ENCODE measurements at places on chromosomes 2 and 18.

- DNase-seq = no peak
These were observed 7.9 kb upstream of the OTOF start for GRCh38 chr2:26485725-26486418.

- no peak for DNase-seq
These were observed 194.0 kb upstream of the EPC2 start for GRCh38 chr2:148450531-148450930.

DNA sequence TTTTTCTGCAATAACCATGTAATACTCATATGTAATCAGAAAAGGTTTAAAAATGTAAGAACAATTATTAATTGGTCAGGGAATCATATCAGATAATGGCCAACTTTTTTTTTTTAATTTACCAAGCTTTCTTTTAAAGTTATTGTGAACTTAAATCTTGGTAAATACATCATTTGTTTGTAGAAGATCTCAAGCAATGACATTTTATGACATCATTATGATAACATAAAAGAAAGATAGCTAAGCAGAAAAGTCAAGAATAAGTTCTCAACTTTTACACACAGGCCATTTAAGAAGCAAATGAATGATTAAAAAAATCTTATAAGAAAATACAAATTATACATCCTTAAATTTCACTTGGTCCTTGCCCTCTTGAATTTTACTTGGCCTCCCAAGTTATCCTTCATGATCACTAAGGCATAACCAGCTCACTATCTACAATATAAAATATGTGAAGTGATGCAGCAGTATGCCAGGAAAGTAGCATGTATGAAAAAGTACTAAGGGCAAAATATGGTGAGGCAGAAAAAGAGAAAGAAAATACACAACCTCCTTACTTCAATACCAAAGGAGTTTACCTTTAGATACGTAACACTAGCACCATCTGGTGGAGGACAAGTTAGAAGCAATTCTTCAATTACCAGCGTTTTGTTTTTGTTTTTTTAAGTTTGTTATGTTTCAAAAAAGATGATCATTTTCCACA, 116.6 kb downstream of the SRBD1 start:
- DNase-seq = no peak

- peak; percentile 56 for DNase-seq
These were observed 1.4 kb downstream of the DOCK10 start for GRCh38 chr2:225040856-225041206.

DNA sequence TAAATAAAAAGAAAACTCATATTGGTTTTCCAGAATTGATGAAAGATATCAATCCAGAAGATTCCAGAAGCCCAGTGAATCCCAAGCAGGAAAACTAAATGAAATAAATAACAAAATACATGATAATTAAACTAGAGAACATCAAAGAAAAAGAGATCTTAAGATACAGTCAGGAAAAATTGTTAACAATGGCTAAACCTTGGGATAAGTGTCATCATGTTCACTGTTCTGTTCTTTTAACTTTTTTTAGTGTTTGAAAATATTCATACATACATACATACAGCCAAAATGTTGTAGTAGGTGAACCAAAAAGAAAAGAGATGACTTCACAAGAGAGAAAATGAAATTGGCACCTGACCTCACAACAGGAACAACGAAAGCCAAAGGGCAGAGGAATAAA, 72.2 kb upstream of the MYCN start:
- DNase-seq = no peak

DNA sequence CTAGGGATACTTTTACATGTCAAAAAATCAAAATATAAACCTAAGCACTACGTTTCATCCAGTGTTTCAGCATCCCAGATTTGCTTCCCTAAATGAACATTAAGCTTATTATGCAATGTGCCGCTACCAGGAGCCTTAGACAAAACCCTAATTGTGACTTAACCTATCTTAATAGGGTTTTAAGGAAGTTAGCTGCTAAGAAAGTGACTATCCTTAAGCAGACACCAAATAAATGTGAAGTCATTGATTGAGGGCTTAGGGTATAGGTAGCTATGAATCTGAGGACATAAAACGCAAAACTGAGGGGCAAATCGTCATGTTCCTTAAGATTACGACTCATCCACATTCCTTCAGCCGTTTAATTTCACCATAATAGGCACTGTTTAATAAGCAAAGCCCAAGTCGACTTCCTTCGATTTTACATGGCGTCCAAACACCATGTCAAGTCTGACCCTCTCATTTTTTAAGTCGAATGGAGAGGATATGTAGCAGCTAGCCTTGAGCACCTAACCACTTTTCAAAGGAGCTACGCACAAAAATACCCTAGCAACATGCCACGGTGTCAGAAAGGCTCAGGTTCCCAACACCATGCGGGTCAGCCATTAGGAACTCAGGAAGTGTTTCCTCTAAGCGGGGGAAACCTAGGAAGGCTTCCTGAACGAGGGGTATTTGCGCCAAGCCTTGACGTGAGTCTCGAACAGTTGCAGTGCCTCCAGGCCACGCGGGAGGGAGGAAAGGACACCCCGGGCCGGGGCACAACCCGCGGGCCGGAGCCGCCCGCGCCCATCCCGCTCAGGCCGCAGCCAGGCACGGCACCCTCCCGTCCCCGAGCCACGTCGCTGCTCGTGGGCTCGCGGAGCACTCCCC, 1.0 kb downstream of the HDLBP start:
- no peak for DNase-seq

DNA sequence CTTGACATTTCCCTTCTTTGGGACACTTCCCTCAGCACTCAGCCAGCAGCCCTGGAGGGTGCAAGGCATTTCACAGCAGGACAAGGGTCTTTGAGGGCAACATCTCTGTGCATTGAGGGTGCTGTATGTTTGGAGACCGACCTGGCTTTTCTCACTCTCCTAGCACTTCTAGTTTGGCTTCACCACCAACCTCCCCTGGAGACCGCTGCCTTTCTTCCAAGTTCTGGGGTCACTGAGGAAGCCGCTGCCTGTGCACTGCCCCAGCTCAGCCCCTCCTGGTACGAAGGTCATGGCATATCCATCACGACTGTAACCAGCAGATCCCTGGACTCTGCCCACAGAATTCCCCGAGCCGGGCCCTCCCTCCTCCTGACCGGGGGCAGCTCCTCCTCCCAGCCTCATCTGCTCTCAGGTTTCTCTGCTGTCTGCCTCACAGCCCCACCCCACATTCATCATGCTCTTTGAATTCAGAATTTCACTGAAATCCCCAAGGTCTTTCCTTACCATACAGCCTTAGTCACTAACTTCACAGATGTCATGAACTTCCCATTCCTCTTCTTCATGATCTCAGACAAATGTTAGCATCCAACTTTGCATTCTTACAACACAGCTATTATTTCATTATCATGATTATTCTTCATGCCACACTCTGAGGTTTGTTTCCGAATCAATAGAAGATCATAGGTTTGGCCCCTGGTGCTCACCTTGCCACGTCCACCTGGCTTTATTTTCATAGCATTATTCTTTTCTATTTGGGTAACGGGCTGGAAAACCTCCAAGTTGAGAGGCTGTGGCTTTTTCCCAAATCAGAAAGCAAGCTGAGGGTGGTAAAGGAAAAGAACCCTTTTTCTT, 113.0 kb upstream of the COPS8 start:
- DNase-seq = no peak

GRCh38 chr2:121400201-121400600, 115.2 kb upstream of the TFCP2L1 start:
- DNase-seq = no peak

DNA sequence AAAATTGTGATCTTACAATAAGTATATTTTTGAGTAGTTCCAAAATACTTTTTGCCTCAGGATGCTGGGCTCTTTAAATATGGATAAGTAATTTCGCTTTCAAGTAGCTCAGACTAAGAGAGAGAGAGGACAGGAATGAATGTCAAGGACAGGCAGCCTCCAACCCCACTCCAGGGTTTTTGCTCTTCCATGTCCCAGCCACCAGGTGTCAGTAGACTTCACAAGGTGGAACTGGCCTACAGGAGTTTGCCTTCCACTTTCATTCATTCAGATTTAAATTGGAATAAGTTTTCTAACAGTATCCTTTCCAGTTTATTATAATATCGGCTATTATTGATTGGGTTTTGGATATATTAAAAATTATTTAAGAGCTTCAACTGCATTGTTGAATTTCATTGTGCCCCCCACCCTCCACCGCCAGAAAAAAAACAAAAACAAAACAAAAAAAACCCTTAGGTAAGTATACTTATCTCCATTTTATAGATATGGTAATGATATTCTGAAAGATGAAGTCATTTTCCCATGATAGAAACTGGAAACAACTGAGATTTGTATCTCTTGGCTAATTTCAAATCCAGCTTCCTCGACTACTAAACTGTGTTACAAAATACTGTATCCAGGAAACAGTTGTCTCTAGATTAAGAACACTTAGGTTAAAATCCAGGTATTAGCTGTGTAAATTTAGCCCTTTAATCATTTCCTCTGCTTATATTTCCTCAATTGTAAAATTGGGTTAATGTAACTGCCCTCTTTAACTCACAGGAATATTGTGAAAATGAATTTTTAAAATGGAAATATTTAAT, 793.1 kb downstream of the ERBB4 start:
- peak; percentile 11 for DNase-seq

DNA sequence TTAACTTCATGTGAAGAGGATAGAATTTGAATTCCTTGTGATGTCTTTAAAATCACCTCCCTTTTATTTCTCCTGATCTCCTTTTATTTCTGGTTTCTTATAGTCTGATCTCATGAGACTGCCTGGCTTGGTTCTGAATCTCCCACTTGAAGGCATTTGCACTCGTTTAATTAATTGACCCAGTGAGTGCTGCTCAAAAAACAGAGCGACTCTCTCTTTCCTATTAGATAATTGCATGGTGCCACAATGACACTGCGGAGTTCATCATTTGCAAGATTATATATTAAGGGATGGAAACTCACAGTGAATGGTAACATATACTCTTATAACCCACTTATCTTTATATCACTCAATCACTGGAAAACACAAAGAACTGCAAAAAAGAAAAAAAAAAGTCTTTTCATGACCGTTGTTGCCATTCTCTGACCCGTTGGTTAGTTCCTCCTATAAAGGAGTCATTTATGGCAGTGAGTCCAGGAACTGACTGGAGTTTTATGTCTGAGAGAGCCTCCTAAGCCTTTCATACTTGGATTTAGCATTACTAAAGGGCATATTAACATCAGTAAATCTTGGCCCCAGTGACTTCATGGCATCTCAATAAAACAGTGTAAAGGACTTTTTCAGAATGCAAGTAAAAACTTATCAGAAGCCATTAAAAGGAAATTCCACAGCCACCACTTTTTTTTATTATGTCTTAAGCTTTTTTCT, 103.3 kb upstream of the EPHA4 start:
- DNase-seq = no peak

DNA sequence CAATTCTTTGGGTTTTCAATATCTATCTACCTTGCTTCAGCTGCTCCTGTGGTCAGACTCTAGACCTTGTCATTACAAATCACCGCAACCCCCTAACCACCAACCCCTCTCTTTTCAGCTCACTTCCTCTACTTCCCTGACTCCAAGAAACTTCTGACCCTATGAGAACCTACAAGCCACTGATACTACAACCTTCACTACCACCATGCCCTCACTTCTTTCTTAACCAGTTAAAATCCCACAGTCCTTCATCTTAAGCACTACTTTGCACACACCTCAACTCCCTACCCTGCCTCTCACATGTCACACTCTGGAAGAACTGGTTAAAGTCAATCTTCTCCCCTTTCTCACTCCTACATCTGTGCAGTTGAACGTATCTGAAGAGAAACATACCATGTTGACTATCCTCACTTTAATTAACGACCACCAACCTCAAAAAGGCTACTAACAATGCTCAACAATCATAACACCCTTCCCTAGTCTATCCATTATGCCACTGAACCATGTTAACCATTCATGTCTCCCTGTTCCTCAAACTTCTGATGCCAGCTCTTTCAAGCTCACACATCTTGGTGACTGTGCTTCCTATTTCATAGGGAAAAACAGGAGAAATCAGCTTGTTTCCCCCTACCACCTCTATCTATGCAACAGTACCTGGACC, 12.6 kb downstream of the EIF2AK3 start:
- DNase-seq = no peak

DNA sequence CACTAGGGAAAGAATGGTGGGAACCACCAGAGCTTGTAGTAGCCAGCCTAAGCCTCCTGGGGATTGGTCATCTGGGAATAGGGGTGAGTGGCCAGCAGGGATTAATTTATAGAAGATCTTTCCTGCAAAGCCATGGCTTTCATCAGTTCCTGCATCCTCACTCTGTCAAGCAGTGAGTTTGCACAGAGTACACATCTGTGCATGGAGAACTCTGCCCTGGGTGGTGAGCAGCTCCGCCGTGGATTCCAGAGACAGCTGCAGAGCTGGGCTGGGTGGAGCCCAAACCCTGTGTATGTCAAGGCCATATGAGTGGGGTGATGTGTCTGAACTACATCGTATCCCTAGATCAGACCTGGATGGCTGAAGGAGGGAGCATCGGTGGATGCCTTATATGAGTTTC, 182.2 kb downstream of the GLI2 start:
- no peak for DNase-seq

DNA sequence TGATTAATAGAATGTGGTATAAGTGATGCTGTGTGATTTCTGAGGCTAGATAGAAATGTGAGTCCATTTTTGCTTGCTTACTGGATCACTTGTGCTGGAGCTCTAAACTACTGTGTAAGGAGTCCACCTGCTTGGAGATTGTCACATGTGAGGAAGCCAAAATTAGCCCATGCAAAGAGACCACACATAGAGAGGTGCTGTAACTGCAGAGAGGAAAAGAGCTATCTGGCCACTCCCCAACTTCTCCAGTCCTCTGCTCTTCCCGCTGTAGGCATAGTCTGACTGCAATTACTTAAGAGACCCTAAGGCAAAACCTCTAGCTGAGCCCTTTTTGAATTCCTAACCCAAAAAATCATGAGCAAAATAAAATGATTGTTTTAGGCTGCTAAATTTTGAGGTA, 120.6 kb upstream of the FBXO11 start:
- no peak for DNase-seq

DNA sequence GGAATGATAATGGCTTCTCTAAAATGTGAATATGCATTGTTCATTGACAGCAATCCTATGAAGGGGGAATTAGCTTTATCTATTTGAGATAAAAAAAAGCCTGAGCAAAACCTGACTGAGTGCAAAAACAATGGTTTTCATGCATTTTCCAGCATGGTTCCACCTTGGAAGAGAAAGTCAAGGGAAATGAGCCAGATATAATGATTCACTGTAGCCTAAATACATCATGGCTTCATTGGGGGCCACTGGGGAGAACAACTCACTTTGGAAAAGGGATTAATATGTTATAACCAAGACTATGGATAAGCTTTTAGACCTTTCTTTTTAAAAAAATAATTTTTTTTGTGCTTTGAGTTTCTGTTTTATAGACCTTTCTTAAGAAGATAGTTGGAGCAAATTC, 679.7 kb downstream of the NYAP2 start:
- no peak for DNase-seq

DNA sequence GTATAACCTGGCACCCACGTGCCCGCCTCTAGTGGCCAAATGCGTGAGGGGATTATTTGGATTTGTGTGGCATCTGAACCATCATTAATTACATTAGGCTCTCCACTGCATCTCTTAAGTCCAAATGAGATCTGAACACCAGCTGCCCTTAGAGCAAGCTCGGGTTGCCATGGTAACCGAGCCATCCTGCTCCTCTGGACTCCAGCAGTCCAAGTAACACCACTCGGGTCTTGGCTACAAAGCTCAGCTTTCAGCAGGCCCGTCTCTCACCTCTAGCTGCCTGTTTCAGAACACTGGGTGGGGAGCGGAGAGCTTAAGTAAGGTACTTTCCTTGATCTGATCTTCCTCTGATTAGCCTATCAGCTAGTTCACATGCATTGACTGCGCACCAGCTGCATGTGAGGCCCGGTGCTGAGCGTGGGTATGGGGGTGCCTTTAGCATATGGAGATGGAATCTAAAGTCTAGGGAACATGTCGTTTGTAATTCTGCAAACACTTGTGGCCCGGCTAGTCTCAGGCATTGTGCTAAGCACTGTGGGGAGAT, 14.1 kb upstream of the CYS1 start:
- DNase-seq = no peak

Measured in activated T-cell treated with anti-CD3 and anti-CD28 coated beads, Interleukin-2, amount 50 U/mL, for 72 hours (primary cell).